SK-MEL-5 (cell line): ENCODE measurements at places on chromosomes 1 and 21.

DNA sequence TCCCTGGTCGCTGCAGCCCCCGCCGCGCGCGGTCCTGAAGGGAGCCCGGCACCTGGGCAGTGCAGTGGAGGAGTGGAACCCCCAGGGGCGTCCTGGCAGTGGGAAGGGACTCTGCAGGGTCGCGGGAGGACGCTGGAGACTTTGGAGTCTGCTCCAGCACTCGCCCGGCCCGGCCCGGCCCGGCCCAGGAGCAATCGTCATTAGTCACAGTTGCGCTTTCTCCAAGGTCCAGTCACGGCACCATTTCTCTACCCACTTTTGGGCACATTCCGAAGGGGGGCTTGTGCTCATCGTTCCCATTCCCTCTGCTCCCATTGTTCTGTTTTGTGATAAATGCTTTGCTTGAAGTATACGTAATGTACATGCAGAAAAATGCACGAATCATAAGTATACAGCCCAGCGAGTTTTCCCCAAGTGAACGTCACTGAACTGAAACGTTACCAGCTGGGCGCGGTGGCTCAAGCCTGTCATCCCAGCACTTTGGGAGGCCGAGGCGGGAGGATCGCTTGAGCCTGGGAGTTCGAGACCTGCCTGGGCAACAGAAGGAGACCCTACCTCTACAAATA, 999 bp downstream of the THAP3 start:
- DNase-seq, result peak; percentile 34

- peak; percentile 32 for DNase-seq
These were observed 175.1 kb upstream of the CSF3R start for GRCh38 chr1:36657826-36658225.

GRCh38 chr1:180849031-180849775, 63.5 kb upstream of the KIAA1614 start:
- no peak for DNase-seq

- no peak for DNase-seq
These were observed 19.2 kb downstream of the AGPAT3 start for GRCh38 chr21:43884012-43884860.

DNA sequence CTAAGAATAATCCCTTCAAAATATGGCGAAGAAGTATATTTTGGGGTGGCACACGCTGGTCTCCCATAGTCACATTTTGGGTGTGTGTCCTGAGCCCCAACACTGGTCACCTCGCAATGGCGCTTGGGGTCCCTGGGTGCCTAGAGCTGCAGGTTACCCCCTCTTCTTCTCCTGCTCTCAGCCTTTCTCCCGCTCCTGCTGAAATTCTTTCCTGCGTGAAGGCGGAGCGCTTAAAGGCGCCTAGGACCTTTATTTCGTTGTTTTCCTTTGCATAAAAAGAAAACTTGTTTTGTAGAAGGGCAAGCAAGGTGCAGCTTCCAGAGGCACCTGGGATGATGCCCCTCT, 339 bp upstream of the PIK3CD start:
- DNase-seq, result no peak

GRCh38 chr1:111739925-111740765, 950 bp upstream of the INKA2 start:
- no peak for DNase-seq

GRCh38 chr1:234746798-234747196, 136.8 kb upstream of the IRF2BP2 start:
- no peak for DNase-seq

DNA sequence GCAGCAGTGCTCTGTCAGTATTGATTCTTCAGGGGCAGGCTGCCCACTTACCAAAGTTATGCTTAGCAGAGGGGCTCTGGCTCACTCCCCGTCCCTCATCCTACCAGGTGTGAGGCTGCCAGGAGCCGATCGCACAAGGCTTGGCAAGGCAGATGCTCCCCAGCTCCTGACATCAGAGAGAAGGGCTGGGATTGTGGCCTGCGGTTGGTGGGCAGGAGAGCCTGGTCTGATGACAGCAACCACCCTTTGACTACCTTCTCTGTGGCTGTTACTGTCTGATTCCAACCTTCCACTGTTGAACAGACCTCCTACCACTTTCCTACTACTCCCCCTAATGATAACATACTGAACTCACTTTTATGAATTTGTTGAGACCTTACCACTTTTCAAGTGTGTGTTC, 23.7 kb upstream of the WDR26 start:
- peak; percentile 30 for DNase-seq

DNA sequence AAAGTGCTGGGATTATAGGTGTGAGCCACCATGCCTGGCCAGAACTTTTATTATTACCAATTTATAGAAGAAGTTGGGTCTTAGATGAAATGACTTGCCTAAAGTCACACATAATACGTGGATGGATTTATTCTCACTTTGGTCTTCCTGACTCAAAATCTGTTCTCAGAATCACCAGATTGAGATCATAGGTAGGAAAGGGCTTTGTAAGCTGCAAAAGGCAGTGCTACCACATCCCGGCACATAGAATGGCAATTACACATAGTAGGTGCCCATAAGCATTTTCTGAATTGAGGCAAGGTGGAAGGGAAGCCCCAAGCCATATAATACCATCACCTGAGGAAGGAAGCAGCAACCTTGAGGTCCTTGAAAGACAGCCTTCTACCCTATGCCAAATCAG, 8.2 kb upstream of the CAPZB start:
- no peak for DNase-seq

DNA sequence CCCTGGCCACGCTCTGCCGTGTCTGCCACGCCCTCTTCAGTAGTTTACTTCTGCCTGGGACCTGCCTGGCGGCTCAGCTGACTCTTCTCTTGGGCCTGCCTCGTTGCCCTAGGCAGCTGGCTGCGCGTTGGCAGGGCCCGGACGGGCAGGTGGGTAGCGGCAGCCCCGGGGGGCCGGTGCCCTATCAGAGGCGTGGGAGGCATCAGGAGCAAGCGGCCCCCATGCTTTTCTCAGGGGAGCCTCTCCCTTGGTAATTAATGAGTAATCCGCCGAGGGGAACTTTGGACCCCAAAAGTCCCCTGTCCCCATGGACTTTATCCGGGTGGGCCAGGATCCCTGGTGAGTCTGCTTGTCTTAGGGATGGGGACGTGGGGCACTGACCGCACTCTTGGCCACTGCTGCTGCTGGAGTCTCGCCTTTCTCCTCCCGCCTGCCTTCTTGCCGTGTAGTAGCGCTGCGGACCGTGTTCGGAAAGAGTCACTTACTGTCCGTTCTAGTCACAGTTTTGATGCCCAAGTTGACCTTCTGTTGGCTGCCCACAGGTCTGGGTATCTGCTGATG, 22.7 kb downstream of the SKI start:
- DNase-seq, result no peak

DNA sequence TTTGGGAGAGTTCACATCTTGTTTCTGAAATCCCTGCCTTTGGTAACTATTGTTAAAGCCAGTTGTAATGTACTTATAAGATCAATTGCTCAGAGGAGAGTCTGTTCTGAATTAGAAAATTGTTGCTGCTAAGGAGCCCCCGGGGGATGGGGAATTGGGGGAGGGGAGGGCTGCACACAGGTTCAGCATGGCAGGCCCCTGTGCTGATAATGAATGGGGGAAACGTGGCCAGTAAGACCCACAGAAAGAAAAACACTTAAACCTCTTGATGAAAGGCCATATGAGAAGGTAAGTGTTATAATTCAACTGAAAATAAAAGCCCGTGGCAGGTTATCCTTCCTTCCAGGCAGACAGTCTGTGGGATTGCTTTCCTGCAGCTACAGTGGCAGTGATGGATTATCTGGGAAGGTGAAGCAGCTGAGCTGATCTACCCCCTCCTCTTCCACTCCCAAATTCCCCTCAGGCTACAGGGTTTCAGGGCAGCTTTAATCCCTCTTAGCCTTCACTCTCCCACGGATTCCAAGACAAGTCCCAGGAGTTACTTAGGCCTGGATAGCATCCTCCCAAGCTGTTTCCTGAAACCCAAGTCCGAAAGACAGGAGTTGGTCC, 398.8 kb downstream of the TBX15 start:
- no peak for DNase-seq

- DNase-seq, result no peak
These were observed 73.5 kb downstream of the CD46 start for GRCh38 chr1:207825409-207825695.

DNA sequence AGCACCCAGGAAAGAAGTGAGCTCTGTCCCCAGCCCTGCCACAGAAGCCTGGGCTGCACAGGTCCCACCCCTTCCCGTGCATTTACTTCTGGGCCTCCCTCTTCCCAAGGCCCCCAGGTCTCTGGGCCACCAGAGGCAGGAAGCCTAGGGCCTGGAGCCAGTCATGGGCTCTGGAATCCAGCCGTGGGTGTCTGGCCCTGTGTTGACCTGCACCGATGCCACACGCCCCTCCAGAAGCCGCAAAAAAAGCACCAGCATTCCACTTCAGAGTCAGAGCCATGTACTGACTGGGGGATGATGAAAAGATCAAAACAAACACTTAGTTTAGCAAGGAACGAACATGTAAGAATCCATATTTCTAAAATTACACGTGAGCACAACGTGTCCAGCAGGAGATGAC, 141.7 kb downstream of the NPHP4 start:
- DNase-seq, result no peak

- no peak for DNase-seq
These were observed 68.5 kb downstream of the SLC19A1 start for GRCh38 chr21:45473496-45474322.

DNA sequence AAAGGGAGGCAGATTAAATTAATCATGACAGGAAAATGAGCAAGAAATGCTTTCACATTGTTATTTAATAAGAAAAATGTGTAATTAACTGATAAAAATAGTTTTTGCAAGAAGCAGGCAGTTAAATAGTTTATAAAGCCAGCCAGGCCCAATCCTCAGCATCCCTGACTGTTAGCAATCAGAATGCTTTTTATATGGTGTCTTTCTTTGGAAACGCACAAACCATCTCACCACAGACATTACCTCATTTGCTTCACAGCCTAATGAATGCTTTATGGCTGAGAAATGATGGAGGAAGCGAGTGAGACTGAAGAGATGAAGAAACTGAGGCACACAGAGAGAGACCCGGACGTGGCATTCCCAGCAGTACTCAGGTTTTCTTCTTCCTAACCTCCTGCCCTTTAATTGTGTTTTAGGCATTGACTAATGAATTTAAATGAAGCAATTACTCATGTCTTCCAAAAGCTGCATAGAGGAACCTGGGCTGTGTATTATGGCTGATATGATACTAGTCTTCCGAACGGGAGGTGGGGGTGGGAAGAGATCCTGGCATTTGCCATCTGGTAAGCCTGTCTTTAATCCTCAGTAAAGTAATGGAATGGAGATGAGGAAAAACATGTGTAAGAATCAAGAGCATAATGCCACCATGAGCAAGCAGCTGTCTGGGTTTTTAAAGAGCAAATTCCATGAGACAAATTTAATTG, 116.1 kb upstream of the LMO4 start:
- no peak for DNase-seq

DNA sequence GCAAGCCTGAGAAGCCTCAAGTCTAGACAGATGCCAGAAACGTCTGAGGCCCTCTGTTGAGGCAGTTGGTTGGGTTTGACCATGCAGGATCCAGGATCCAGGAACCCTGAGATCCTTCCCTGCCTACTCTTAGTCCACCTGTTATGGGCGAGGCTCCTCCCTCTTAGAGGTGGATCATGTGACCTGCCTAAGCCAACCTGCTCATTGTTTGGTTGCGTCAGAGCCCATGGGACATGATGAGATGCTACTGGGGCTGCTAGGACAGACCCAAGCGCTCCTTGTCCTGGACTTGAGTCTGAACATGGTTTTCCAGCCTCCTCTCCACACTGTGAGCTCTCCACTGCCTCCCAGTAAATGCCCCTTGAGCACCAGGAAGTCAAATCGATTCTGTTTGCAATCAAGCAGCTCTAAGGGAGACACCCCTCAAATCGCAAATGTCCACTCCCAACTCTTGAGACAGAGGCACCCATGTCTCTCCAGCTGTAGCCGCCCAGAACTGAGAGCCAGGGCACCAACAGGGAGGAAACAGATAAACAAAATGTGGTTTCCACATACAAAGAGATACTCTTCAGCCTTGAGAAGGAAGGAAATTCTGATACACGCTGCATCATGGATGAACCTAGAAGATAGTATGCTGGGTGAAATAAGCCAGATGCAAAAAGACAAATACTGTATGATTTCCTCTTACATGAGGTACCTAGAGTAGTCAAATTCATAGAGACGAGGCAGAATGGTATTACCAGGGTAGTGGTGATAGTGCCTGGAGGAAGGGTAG, 31.7 kb upstream of the WNT4 start:
- no peak for DNase-seq

- DNase-seq, result no peak
These were observed 7.2 kb downstream of the GPN2 start for GRCh38 chr1:26882696-26883463.

GRCh38 chr1:182029379-182030331, 31.9 kb downstream of the ZNF648 start:
- DNase-seq, result peak; percentile 95

DNA sequence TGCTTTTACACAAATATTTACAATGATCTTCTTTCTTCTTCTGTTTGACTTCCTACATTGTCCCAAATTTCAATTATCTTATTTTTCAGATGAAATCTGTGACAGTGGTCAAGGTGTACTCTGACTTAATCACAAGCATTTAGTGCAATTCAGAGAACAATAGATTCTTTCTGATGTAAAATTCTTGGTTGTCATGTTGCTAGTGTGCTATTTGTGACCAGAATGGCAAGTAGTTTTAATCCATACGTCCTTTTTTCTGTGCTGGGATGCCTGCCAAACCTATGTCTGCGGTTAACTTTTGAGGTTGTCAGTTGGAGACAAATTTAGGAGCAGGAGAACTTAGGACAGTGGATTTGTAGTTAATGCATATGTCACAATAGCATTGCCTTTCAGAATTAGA, 31.0 kb downstream of the NCAM2 start:
- DNase-seq, result peak; percentile 43

DNA sequence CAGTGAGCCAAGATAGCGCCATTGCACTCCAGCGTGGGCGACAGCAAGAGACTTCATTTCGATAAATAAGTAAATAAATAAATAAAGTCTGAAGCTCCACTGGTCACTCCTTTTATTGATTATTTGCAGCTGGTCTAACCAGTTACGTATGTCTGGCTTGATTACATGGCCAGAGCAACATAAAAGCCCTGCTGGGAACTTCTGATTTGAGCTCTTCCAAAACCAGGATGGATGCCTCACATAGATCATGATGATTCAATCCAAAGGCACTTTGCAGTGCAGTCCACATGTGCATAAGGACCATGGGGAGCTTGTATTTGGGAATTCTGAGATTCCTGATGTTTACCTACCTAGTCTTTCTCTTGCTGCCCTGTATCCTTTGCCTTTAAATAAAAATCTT, 24.0 kb downstream of the NSUN4 start:
- no peak for DNase-seq
